ENCODE measurements at places on chromosomes 3 and 15.

DNA sequence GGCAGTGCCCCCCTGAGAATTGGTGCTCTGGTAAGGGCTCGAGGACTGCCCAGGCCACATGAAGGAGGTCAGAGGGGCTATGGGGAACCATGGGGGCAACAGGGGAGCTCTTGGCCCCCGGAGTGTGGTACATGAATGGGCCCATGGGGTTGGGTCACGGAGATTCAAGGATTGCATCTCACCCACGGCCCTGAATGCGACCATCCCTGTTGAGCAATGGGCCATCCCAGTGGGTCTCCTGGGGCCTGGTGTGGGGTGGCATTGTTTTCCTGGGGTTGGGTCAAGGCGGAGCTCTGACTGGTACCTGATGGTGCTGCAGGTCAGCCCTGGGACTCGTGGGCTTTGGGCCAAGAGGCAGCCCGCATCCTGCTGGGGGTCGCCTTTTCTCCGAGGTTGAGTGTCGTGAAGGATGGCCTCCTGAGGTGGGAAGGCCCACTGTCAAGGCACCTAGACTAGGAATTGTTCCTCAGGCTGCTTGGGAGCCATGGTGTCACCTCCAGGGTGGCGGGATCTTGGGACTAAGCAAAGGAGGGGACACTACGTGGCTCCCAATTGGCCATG is 198.3 kb downstream of the UBE3A start:
- DNase-seq, result no peak

DNA sequence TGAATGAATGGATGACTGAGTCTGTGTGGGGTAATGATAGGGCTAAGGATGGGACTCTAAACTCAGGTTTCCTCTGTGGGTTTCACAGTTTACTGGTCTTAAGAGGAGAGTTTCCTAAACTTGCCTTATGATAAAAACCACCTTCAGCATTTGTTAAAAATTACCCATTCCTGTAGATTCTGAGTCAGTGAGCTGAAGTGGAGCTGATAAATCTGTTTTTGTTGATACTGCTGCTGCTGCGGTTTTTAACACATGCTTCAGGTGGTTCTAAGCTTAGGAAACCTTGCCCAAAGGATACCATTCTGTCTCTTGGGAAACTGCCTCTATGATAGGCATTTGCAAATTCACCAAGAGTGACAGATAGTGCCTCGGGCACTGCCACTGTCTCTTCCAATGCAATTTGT is 52.6 kb downstream of the MECOM start:
- DNase-seq, result no peak

DNA sequence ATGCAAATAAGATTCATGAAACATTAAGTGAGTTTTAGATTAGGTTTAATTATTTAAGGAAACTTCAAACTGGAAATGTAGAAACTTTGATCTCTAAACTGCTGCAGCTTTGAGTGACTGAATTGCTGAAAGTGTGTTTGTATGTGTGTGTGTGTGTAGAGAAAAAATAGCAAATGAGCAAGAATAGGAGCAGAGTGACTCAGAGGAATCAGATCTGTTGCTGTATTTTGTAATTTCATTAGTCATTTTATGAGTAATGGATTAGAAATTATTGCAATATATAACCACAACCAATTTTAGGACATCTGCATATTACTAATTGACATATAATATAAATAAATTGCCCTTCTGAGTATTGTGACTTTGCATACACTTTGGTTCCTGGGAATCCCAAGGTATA is 52.8 kb upstream of the SLC9A9 start:
- no peak for DNase-seq

GRCh38 chr3:4462369-4463040 is 4.6 kb downstream of the SUMF1 start:
- no peak for DNase-seq

- DNase-seq, result no peak
Observed at GRCh38 chr3:94887065-94887464, 824.2 kb downstream of the NSUN3 start.

GRCh38 chr3:14651440-14652251 is at the start of gene CCDC174:
CCDC174 (plus strand) TSS chr3:14651762; CDS start chr3:14651837, 75 bp downstream.
- DNase-seq, result peak; percentile 99

DNA sequence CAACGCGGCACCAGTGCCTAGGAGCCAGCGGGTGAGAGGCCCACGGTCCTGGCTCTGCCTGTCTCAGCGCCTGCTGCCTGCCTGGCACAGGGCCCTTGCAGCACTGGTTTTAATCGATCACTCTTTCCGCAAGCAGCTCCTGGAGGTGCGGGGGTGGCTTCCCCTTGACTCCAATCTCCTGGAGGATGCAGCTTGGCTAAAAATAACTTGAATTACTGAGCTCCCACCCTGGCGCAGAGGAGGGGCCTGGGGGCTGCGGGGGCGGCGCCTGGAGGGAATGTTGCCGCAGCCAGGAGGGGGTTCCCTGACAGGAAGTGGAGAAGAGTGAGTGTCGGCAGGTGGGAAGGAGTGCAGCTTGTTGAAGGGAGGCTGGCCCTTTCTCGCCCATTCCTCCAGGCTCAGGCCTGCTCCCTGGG is 9.9 kb upstream of the RPL29 start:
- no peak for DNase-seq

DNA sequence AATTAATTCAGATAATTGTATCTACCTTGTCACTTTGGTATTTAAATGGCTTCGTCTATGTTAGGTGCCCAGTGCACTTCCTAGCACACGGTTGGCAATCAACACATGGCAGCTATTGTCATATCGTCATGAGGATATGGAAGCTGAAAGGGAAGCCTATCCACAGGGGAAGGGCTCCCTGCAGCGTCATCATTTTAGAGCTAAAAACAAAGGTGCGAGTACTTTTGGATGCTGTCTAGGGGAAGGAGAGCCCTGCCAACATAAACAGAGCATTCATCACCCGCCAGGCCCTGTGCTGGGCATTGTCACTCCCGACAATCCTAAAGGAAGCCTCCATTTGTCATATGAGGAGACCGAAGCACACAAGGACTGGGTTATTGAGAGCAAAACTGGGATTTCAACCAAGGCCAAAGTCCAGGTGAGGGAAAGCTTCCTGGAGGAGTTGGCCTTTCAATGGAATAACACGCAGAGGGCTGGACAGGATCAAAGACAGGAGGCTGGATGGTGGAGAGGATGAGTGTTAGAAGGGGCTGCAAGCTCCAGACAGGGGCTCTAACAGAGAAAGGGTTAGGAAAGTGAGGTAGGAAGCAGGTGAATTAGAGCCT is 8.0 kb upstream of the PARL start:
- no peak for DNase-seq

DNA sequence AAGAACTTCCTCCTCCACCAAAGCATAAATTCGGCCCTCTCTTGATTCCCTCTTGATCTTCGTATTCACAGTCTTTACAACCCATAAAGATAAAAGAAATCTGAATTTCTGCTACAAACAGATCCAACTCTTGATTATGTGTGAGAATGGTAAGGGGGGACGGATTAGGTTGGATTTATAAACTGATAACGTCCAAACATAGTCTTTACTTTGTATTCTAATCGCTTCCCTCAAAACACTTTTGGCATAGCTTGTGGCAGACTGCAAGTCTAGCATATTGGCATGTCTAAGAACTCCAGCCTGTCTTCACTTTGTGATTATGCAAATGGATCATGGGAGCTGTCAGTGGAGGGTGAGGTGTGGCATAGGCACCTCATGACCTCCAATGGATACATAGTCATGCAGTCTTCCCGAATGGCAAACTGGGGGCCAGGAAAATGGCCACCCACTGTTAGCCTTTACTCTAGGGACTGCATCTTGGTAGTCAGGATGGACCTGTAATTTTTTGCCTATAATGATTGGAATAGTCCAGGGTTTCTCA is 24.3 kb upstream of the GPR171 start:
- no peak for DNase-seq

DNA sequence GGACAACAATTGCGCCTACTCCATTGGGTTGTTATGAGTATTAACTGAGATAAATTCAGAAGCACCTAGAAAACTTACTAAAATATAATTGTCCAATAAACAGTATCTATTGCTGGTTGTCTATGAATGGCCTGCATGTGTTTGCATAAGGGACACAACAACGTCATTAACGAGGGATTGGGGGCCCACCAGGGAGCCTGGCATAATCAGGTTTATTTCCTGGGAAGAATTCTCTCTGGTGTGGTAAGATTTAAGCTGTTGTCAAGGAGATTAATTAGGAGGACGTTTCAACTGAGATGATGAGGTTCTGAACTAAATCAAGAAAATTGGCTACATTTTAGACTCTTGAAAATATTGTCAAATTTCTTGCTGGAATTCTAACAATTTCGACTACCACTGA is 176.1 kb upstream of the CDIN1 start:
- no peak for DNase-seq

DNA sequence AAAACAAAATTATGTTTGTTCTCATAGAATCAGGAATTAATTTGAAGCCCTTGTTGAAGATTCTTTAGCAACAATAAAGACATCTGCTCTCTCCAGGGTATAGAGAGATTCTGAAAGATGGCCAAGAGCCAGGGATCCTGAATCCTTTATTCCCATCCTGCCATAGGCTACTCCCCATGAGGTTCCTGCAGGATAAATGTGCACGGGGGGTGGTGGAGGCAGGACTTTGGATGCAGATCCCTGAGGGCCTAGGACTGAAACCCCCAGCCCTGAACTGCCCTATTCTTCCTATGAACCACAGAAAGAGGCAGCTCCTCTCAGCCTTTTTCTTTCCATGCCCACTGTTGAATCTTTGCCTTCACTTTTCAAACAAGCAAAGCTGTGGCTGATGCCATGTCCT is 17.1 kb downstream of the TMEM108 start:
- DNase-seq, result no peak

GRCh38 chr3:136979684-136980083 is 21.9 kb downstream of the IL20RB start:
- DNase-seq, result no peak

- DNase-seq, result no peak
Observed at GRCh38 chr3:169295126-169295525, 368.4 kb downstream of the MECOM start.

DNA sequence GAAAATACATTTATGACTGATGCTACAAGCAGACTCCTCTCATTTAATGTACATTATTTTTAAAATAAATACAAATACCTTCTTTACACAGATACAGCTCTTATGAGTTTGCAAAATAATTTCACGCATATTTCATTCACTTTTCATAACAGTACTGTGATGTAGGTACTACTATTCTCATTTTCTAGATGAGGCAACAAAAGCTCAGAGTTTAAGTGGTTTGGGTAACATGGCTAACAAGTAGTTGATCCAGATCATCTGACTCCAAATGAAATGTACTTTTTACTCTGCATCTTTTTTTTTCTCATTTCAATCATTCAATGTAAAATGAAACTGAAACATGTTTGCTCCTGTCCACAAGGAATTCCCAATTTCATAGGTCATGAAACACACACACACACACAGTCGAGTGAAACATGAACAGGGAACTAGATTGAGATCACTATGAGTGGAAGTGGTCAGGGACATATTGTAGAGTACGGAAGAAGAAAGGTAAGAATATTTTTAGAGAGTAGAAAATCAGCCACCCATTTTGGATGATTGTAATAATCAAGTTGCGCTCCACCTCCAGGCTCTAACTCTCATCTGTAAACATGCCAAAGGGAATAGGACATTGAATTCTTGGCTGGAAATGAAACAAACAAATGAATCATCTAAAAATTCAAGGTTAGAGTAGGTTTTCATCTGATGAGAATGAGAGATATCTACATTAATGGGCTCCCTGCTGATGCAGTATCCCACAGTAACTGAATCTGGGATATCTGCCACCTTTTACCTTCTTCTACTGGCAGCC is 92.4 kb downstream of the CLDN1 start:
- no peak for DNase-seq

GRCh38 chr3:177744873-177745606 is 547.8 kb upstream of the TBL1XR1 start:
- DNase-seq, result no peak

- no peak for DNase-seq
Observed at GRCh38 chr15:79700951-79701480, 195.8 kb downstream of the MTHFS start.

- DNase-seq, result no peak
Observed at GRCh38 chr15:26892182-26892518, 25.3 kb downstream of the GABRA5 start.

- DNase-seq, result no peak
Observed at GRCh38 chr3:32106929-32107362, 526 bp downstream of the GPD1L start.

- no peak for DNase-seq
Observed at GRCh38 chr15:69972436-69972835, 125.3 kb downstream of the TLE3 start.

DNA sequence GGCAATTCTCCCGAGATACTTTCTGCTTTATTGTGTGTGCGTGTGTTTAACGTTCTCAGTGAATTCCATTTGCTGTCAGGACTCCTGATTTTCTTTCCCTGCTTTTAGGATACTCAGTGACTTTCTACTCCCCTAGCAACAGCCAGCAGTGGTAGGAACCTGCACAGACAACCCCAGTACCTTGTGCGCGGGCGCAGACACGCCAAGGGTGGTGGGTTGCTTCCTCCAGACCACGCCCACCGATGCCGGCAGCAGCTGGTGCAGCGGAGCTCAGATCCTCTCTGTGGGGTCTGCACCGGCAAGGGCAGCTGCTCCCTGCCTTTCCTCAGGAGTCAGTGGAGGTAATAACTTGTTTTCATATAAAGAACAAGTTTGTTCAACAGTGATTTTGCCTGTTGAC is 225.1 kb upstream of the NDN start:
- DNase-seq, result no peak

GRCh38 chr3:94423578-94423977 is 360.7 kb downstream of the NSUN3 start:
- DNase-seq, result no peak

DNA sequence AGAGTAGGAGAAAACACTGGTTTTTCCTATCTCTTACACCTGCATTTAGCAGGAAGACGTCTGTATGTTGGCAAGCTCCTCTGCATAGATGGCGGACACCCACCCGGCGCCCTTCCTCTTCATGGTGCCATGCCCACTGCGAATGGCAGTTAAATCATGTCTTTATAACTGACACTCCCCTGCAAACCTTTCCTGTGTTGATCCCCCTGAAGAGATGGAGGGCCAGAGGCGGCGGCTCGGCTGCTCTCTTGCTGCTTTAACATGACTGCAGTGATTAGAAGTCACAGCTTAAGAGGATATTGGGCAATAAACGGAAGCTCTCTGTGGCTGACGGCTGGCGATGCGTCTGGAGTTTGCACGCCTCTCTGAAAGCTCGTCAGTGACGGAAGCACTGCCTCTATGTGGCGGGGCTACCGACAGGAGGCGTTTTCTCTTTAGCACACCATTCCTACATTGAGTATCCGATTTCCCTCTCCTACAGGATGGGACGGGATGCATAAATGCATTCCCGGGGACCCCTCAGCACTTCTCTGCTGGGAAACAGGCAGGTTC is 25.5 kb upstream of the SNRPA1 start:
- peak; percentile 74 for DNase-seq

Data from CD4-positive, alpha-beta T cell treated with Interleukin-17A for 1 hour (primary cell).